ENCODE measurements at places on chromosomes 5 and 9.

DNA sequence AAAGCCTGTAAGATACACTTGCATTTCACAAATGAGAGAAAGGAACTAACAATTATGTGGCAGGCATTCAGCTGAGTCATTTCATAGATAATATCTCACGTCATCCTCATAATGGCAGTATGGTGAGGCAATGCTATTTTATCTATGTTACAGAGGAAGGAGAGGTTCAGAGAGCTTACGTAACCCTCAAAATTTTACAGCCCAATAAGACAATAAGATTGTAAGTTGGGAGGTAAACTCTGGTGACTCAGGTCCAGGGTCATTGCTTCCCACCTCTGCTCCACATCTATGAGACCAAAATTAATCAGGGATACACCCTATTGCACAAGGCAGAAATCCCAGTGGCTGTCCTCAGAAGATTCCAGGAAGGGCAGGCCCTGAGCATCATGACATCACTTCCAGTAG is 309.7 kb downstream of the NSG2 start:
- no peak for DNase-seq

DNA sequence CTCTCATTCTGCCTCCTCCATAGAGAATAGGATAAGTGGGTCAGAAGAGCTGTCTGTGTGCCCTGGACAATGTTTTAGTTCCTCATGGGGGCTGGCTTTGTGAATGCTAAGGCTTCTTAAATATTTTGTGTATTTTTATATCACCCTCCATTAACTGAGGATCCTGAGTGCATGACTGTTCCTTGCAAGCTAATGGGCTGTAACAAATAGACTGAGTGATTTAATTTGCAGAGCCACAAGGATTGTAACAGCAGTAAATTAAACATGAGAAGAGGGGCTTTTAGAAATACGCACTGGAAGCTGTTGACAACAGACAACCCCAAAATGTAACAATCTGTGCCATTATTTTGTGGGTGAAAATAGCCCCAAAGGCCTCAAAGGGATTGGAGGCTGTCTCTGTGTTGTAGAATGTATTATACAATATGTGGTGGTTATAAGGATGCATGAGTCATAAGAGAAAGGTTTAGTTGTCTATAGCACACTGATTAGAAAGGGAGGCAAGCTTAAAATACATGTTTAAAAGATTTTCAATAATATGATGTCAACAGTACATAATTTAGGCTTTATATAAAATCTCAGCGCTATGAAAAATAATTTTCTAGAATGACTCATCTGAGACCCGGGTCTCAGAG is 152.7 kb upstream of the ACTBL2 start:
- no peak for DNase-seq

DNA sequence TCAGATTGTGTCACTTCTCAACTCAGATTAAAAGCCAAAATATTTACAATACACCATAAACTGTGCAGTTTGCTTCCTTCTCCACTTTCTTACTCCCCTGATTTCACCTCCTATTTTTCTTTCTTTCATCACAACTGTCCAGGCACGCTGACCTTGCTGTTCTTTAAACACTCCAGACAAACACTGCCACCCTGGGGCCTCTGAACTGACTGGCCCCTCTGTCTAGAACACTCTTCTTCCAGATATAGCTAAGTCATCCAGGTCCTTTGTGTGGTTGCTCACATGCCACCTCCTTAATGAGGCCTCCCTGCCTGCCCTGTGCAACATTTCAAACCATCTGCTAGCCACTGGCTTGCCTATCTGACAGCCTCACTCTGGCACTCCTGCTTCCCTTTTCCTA is 46.6 kb downstream of the ATG10 start:
- DNase-seq = peak; percentile 29

DNA sequence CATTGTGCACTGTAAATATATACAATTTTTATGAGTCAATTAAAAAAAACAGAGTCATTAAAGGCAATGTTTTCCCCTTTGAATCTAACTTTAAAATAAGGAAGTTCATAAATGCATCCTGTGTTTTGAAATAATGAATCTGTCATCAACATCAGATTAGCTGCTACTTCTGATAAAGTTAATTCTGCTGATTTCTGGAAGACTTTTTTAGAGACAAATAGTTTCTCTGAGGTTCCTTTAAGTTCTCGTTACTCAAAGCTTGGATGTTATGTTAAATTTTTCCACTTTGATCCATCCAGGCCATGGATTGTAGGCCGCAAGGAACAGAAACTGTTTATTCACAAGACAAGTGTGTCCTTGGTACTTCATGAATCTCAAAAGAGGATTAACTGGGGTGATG is 115.5 kb downstream of the CARTPT start:
- no peak for DNase-seq

GRCh38 chr5:32462618-32463017 is 18.1 kb upstream of the ZFR start:
- no peak for DNase-seq

GRCh38 chr5:166165596-166165995 is 2125.8 kb upstream of the WWC1 start:
- DNase-seq = no peak

DNA sequence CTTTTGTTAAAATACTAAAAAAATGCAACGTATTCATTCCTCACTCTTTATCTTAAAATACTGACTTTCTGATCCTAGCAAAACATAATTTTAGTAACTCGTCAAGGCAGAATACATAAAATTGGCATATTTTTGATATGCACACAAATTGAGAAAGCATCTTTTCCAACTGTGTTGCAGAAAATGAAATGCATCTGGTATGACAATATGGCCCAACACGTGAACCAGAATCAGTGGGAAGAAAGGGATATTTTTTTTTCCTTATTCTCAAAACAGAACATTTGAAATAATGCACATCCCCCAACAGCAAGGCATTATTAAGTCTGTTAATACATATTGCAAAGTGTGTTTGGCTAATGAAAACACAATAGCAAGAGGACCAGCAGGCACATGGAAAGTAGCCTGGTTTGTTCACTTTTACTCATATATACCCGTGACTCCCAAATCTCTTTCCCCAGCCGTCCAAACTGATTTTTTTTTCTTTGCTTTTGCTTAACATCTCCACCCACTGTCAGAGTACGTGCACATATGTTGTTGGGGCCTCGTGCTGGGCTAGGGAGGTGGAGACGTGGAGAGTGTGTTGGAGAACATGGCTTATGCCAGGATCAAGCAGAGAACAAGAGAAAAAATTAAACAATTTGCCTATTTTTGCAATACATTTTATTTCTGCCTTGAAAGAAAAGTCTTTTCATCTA is 4.3 kb downstream of the MCTP1 start:
- DNase-seq = no peak

Measured in heart left ventricle (tissue), 16 donors.